ENCODE measurements at places on chromosomes 4 and X.

DNA sequence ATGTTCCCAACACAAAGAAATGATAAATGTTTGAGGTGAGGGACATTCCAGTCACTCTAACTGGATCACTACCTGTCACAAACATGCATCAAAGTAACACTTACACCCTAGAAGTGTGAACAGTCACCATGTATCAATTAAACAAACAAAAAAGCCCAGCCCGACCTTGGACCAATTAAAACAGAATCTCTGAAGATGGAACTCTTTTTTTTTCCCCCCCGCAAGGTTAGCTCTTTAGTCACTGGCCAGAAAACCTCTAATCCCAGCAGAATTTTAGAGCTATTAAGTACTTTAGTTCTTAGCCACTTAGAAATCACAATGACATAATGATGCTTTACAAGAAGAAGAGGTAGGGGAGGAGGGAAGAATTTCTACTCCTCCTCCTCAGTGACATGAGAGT is 154.5 kb downstream of the PALLD start:
- DNase-seq = no peak

DNA sequence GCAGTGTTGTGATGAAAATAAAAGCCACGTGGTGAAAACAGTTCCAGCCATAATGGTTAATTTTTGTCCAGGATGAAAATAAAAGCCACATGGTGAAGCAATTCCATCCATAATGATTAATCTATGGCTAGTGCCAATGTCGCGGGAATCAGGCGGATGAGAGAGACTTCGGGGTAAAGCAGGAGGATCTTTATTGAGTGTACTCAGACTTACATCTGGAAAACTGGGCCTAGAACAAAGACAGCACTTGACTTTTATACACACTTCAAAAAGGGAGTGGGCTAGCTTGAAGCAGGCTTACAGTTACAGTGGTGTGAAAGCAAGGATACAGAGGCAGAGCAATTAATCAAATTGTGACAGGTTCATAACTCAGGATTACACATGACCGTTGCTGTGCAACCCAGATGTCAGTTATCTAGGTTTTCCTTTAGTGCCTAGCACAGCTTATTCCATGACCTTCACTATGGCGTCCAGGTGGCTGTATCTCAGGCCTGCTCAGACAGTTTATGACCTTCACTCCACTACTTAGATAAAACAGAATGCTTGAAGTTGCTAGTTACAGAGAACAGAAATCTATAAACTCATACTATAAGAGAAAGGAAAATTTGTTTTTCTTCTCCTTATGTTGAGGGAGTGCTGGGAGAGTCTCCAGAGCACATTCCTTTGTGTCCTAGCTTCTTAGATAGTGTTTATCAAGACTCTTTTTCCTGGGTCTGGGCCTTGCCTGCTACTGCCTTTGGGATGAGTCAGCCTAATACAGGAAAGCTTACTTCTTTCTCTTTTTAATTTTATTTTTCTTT is 5.9 kb upstream of the PLA2G12A start:
- no peak for DNase-seq

- DNase-seq = no peak
Measured at GRCh38 chr4:3255611-3256186, 6.7 kb downstream of the MSANTD1 start.

DNA sequence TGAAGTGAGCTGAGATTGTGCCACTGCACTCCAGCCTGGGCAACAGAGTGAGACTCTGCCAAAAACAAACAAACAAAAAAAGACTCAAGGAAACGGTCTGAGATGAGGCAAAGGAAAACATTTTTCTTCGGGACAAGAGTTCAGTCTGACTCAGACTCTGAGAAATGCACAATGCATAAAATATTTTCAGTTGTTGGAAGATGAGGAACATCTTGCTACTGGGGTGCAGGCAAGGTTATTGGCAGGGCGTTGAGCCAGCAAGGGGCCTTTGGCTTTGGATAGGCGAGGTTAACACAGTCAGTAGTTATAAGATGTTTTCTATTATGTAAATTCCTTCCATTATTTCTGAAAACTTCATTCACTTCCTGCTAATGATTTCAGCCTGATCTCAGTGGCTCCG is 96.1 kb upstream of the VCX start:
- no peak for DNase-seq

- DNase-seq = no peak
Measured at GRCh38 chrX:77793946-77794345, 7.9 kb upstream of the ATRX start.

DNA sequence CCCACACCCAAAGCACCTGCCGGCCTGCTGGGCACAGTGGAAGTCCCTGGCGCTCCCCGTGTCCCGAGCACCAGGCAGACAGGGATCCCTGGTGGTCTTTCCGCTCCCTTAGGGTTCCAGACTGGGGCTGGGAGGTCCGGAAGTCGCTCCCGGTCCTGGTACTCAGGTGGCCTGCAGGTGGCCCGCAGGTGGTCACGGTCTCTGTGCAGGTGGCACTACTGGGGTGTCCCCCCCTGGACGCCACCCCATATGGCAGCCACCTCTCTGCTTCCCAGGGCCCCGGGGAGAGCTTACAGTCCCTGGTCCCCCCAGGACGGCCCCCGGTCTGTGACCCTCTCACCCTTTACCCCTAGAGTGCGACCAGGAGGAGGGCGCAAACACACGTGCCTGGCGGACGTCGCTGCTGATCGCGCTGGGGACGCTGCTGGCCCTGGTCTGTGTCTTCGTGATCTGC is 13.6 kb downstream of the SLC25A6 start:
- DNase-seq = no peak

GRCh38 chrX:53039236-53039635 is 9.4 kb upstream of the GPR173 start:
- DNase-seq = no peak

DNA sequence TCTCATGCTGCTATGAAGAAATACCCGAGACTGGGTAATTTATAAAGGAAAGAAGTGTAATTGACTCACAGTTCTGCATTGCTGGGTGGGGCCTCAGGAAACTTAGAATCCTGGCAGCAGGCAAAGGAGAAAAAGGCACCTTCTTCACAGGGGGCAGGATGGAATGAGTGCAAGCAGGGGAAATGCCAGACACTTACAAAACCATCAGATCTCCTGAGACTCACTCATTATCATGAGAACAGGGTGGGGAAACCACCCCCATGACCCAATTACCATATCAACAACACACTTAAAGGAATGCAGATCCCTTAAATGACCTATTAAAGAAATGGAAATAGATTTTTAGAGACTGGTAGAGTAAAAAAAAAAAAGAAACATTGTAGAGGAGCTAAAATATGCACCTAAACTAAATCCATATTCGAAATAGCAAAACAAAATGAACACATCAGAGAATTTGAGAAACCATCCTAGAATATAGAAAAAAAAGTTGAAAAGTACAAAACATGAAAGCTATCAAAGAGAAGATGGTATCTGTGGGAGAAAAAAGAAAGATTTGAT is 104.3 kb upstream of the UGT8 start:
- DNase-seq = no peak

GRCh38 chr4:25032126-25032525 is 1.4 kb upstream of the LGI2 start:
- no peak for DNase-seq

DNA sequence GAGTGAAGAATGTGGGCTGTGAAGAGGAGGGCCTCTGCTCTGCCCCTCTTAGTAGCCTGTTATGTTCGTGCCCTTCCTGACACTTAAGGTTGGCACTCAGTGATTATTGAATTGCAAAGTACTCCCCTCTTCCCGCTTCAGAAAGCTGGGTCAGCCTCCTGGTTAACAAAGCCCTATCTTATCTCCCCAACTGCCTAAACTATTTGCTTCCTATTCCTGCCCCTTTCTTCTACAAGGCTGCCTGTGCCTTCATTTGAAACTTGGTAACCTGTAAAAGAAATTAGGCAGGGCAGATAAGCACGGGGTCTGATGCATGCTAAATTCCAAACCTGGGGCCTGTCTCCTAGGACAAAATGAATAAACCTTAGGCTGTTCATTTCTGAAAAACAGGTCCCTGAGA is 23.1 kb upstream of the TMEM150C start:
- DNase-seq = no peak

DNA sequence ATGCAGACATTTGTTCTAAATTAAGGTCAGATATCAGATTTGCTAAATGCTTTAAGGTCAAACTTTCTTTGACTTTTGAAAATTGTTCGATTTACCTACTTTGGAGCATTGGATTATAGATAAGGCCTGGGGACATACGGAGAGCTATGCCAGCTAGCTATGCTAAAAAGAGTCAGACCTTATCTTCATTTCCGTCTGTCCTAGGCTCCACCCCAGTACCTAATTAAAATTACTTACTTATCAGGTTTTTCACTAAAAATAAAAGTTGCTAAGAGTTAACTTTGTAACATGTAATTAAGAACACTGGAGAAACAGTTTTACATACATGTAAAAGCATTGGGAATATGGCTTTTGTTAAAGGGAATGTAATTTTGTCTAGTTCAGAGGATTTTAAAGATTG is 7.1 kb upstream of the TMEM35A start:
- DNase-seq = no peak

- no peak for DNase-seq
Measured at GRCh38 chrX:123260920-123261418, 76.9 kb downstream of the GRIA3 start.

GRCh38 chr4:121998024-121998423 is 46.2 kb upstream of the TRPC3 start:
- DNase-seq = no peak

- DNase-seq = no peak
Measured at GRCh38 chr4:107991945-107992630, 2.4 kb downstream of the HADH start.

GRCh38 chr4:150002561-150002960 is 75.7 kb upstream of the DCLK2 start:
- no peak for DNase-seq

DNA sequence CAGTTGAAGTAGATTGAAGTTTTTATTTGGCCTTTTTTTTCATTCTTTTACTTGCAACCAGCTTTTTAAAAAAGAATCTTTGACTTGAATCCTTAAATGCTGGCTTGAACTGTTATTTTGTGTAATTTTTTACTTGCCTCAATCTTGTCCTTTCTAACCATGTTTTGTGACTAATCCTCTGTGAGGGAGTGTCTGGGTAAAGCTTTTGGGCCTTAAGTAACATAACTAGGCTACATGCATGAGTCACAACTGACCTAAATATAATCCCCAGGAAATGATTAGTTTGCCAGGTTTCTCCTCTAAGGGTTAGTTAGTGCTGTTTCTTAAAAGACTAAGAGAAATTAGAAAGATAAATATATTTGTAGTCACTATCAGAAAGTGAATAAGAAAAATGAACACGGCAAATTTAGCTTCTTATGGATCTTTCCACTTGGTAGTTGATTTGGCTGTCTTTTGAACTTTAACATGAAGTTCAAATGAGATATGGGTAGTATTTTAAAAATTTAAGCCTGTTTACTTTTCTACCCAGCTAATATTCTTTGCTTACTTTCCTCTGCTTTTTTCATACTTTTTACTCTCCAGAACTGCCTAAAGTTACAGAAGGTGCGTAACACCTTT is 13.0 kb downstream of the EXOC1 start:
- no peak for DNase-seq

GRCh38 chr4:84907145-84907544 is 59.3 kb downstream of the WDFY3 start:
- no peak for DNase-seq

DNA sequence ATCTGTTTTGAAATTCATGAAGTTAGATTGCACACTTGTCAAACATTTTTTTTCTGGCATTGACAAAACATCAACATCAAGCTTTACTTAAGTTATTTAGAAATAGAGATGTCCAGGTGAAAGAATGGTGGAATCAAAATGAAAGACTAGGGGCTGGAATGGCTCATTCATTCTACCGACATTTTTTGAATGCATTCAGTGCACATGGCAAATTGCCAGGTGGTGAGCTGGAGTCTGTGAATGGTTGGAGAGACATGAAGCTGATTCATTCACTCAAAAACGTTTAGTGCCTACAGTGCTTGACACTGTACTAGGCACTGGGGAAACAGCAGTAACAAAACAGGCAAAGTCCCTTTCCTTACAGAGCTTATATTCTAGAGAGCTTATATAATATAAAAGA is 292.4 kb downstream of the PPP1R2C start:
- DNase-seq = no peak

- no peak for DNase-seq
Measured at GRCh38 chrX:13005661-13006473, 31.0 kb downstream of the TMSB4X start.

GRCh38 chrX:100615005-100615404 is 21.6 kb downstream of the TSPAN6 start:
- DNase-seq = no peak

GRCh38 chrX:80576806-80577533 is 156.7 kb downstream of the TENT5D start:
- no peak for DNase-seq

DNA sequence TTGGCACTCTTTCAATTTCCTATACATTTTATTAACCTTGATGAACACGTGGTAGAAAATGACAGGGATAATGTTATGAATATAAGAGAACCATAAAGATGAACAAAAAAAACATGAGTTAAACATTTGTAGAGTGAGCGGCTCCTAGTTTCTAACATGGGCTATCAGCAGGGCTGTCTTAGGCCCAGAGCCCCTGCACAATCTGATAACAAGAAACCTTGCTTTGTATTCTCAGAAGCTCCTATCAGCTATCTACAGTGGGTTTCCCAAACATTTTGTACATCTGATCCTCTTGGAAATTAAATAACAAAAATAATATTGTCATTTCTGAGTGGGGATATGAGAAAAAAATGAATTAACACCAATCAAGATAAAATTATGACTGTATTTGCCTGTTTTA is 10.6 kb upstream of the RBPJ start:
- DNase-seq = no peak

DNA sequence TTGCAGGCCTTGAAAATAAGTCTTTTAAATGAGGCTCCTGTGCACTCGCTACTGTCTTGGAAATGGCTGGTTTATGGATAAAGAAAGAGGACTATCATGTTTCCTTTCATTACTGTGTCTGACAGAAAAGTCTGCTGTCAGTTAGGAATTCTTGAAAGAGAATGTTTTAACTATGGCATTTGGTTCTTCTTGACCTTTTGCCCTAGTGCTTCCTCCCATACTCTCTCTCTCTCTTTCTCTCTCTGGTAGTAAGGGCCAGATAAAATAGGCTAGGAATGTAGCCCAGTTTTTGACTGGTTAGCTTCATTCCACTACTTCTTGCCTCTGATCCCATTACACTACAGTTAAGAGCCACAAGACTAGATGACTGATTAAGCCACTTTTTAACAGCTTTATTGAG is 29.8 kb downstream of the YY2 start:
- DNase-seq = no peak

All from stimulated activated CD4-positive, alpha-beta T cell treated with anti-CD3 and anti-CD28 coated beads, TNF-alpha, amount 100 ng/mL, for 24 hours (primary cell).